ENCODE measurements at places on chromosomes 2 and 18.

DNA sequence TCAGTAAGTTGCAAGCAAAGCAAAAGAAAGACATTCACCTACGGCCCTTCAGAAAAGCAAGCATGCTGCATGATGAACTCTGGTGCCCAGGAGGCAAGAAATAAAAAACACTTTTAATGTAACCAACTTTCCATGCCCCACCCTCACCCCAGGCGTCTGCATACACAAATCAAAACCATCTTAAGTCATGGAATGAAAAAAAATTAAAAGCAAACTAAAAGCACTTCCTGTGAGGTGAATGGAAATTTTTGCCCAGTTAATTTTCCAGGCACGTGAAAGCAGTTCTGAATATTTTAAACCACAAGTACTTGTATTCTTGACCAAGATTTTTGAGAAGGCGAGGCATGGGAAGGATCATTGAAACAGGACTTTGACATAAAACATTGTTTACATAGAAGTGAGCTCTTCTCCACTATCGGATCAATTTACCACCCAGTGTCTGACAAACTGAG, 2.5 kb upstream of the ICOS start:
- peak; percentile 47 for DNase-seq

- DNase-seq: no peak
These were observed 145.4 kb upstream of the ZNF516 start for GRCh38 chr18:76640438-76640837.

DNA sequence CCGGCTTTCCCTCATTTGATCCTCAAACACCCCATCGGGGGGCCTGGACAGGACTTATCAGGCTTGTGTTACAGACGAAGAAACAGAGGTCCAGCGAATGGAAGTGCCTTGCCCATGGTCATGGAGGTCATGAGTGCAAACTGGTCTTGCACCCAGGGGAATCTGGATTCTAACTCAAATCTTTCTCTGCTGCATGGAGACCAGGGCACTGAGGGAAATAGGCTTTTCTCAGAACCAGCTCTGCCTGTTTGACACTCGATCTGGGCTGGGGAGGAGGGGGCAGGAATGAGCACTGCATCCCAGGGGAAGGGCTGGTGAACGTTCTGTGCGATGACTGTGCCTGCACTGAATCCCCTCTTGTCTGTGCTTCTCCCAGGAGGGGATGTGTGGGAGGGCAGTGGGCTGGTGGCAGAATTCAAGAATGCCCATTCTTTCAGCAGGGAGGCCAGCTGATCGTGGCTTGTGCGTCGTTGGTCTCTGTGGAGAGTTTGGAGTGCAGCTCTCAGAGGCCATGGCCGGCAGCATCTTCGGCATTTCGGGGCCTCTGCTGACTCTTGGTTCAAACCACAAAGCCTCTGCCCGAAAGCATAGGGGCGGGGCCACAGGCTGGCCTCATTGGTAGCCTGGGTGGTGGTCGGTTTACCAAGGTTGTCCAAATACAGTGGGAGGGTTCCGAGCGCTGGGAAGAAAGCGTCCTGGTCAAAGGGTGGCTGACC, 171.6 kb downstream of the DDX1 start:
- DNase-seq: no peak

GRCh38 chr2:182509216-182509615, 82.4 kb upstream of the PDE1A start:
- no peak for DNase-seq

DNA sequence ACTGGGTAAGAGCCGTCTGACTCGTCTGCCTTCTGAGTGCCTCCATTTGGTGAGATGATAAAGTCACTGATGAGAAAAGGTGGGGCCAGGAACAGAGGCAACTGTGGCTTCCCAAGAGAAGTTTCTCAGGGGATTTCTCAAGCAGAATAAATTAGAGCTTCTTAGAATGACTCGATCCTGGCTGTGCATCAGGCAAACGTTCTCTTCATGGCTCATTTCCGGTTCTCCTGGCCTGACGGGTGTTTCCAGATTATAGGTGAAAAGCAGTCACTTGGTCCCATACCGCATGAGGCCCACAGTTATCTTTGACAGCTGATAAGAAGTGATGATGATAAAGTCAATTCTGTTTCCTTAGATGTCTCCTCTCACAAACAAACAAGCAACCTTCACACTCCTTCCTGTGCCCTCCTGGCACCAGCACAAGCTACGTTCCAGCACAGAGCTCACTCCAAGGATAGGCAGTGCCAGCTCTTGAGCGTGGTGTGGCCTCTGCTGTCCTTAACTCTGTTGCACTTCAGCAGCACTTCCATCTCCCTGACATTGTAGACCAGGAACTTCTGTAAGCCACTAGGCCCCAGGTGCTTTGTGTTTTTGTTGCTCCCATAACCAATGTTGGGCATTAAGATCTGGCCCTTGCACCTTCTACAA, 37.8 kb upstream of the KCNF1 start:
- no peak for DNase-seq

GRCh38 chr2:46246790-46247189, 50.4 kb upstream of the EPAS1 start:
- no peak for DNase-seq

GRCh38 chr2:64563436-64563938, 39.4 kb downstream of the AFTPH start:
- DNase-seq: no peak

- DNase-seq: no peak
These were observed 192.8 kb downstream of the ANKRD30B start for GRCh38 chr18:14940735-14941134.

GRCh38 chr2:51667679-51668078, 635.7 kb upstream of the NRXN1 start:
- DNase-seq: no peak

DNA sequence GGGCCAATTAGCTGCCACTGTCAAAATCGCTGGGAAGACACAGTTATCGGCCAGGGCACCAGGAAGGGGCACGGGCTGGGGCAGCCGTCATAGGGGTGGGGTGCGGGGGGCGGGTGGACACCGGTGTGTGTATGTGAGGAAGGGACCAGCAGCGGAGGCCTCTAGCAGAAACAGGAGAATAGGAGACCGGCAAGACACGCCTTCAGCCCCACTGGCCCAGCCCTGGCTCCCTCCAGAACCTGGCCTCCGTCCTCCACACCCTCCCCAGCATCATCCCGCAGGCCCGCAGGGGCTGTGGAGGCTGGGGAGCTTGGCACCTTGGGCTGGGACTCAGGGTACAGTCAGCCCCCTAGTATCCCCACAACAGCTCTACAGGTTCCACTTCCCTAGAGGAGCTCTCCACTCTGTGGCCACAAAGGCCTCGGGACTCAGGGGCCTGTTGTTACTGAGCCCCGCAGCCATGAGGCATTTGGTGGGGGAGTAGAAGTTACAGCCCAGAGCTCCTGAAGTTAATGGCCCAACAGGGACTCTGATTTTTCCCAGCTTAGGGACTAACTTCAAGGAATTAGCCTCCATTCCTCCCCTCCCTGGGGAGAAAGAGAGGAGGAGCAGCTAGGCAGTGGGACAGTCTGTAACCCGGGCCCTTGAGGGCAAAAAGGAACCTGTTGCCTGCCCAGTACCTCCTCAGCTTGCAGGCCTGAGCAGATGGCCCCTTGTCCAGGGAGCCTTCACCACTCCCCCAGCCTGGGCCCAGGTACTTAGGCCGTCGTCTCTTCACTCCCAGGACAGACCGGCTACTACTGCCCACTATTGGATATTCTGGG, 19.9 kb downstream of the SH2D6 start:
- DNase-seq: no peak

DNA sequence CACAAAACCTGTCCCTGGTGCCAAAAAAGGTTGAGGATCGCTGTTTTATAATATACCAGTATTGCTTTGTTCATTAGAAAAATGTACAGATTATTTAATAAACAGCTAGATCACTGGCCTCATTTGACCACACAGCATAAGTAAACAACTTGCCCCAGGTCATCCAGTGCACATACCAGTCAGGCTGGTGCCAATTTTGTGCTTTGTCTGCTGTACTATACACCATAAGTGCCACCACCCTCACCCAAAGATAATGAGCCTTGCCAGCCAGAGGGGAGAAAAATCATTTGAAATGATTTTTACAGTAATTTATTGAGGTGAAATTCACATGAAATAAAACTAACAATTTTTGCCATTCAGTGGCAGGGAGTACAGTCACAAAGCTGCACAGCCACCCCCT, 202.2 kb upstream of the TWIST2 start:
- no peak for DNase-seq

GRCh38 chr2:208608122-208608835, 201.7 kb downstream of the PTH2R start:
- DNase-seq: no peak

DNA sequence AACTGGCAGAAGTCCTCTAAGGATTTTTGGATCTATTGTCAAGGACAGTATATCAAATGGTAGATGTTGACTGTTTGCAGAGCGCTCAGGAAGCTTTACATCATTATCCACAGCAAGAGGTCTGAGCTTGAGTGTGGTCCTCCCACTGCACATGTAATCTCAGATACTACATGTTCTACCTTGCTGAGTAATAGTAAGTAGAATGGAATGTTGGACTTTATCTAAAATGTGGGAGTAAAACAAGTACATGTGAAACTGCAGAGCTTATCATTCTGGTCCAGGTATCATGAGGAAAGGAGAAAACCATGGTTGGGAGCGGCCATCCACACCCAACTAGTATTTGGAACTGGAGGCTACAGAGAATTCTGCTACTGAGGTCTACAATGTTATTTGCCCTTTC, 19.3 kb upstream of the CD28 start:
- DNase-seq: no peak

DNA sequence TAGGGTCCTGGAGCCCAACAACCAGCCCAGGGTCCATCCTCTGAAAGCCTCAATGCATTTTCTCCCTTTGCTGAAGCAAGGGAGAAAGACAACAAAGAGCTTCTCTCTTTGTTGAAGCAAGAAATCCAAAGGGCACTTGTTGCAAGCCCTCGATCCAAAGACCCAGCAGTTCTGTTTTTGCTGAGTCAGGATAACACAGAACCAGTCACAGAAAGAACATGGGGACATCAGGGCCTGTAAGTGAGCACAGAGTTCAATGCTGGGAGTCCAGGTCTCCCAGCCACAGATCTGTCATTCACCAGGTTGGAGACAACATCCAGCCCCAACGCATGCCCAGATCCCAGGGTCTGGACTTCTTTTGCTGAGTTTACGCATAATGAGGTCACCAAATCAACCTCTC, 315.8 kb upstream of the KLHL29 start:
- no peak for DNase-seq

DNA sequence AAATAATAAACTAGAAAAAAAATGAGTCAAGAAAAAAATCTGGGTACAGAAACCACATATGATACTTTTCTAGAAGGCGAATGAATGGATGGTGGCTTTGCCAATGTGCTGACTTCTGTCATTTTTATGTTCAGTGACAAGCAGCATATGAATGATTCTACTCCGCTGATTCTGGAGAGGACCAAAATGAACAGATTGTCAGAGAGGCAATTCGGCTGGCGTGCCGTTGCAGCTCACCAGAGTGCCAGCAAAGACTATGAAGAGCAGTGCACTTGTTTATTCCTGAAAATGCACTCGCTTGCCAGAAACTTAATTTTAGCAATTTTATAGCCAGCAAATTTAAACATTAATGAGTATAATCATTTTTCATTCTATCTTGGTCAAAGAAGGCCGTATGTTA, 105.9 kb upstream of the NYAP2 start:
- DNase-seq: no peak

GRCh38 chr2:131517106-131517831, 10.4 kb upstream of the CCDC74A start:
- peak; percentile 15 for DNase-seq

- no peak for DNase-seq
These were observed 80.4 kb upstream of the CD226 start for GRCh38 chr18:70028084-70028483.

DNA sequence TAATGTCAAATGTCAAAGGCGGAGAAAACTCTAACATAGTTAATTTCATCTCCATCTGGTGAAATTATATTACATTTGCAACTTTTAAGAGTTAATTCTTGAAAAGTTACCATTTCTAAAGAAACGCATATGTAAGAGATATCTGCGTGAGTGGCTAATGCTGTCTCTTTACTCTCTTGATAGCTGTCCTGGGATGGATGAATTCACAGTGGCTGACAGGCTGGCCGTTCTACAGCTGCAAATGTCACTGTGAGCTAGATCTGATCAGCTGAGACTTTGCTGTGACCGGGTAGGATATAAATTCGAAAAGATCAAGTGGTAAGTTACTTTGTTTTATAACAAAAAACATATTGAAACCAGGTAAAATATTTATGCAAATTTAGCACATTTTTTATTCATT, 557.1 kb upstream of the DDX18 start:
- no peak for DNase-seq

DNA sequence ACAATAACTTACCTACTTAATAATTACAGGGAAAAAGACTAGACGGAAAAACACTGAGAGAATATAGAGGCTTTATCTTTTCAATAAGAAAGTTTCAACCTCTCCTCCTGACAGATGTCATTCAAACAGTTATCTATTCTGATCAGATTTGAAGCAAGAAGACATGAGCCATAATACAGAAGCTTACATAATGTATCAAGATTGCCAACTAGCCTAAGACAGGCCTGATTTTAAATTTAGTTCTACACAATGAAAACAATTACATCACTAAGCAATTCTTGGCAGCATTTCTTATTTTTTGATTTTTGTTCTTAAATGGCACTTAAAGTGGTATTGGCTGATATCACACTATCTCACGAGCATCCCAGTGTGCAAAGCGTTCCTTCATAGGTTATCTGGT, 41.6 kb downstream of the GPR155 start:
- no peak for DNase-seq

DNA sequence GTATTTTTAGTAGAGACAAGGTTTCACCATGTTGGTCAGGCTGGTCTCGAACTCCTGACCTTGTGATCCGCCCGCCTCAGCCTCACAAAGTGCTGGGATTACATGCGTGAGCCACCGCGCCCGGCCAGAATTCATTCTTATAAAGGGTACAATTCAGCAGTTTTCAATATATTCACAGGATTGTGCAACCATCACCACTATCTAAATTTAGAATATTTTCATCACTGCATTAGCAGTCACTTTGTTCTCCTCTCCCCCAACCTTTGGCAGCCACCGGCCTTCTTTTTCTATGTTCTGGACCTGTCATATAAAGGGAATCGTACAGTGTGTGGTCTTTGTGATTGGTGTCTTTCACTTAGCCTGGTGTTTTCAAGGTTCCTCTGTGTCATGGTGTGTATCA, 40.7 kb downstream of the TCF7L1 start:
- no peak for DNase-seq

- DNase-seq: no peak
These were observed 52.1 kb upstream of the LAPTM4A start for GRCh38 chr2:20103530-20103929.

DNA sequence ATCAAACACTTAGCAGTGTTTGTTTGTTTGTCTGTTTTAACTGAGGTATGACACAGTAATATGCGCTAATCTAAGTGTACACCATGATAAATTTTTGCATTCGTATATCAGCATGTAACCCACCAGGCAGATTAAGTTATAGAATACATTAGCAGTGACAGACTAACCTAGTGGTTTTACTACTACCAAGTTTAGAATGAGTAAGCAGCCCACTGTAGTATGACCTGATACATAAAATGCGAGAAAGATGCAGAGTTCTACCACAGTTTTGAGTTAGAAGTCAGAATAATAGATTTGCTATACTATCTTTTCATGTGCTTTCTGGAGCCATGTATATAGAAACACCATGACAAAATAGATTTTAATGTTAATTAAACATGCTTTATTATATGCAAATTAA, 19.1 kb upstream of the MAP4K4 start:
- DNase-seq: no peak

GRCh38 chr2:37164757-37165156, 8.0 kb upstream of the EIF2AK2 start:
- DNase-seq: no peak

All from CD4-positive, alpha-beta T cell treated with Interleukin-15 for 1 hour (primary cell).